ENCODE measurements at places on chromosomes 12 and 14.

DNA sequence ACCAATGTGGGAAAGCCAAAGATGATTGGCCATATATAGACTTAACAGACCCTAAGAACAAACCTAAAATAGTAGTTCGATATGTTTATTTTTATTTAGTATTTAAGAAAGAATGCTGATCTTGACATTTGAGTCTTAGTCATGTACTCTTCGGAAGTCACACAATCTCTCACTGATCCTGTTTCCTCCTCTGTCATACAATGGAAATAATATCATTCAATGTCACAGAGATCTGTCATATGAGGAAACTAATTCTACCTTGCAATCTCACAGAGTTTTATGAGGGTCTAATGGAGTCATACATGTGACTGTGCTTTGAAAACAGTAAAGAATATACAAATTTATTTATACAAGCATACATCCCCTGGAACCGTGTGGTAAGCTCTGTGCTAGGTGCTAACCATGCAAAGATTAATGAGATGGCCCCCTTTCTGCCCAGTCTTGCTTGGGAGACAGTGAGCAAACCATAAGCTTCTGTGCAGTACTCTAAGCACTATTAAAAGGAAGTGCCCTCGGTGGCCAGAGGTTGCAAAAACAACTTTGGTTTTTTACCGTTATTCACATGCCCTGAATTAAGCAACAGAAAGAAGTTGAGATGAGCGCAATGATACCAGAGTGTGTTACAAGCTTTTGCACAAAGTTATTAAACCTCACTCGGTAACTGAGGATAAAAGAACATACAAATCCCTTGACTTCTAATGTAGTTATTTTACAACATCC, 1.7 kb upstream of the LIN7A start:
- no peak for DNase-seq

GRCh38 chr12:32399370-32400113, at the start of gene FGD4:
FGD4 (plus strand) TSS chr12:32399558.
- DNase-seq = peak; percentile 9

DNA sequence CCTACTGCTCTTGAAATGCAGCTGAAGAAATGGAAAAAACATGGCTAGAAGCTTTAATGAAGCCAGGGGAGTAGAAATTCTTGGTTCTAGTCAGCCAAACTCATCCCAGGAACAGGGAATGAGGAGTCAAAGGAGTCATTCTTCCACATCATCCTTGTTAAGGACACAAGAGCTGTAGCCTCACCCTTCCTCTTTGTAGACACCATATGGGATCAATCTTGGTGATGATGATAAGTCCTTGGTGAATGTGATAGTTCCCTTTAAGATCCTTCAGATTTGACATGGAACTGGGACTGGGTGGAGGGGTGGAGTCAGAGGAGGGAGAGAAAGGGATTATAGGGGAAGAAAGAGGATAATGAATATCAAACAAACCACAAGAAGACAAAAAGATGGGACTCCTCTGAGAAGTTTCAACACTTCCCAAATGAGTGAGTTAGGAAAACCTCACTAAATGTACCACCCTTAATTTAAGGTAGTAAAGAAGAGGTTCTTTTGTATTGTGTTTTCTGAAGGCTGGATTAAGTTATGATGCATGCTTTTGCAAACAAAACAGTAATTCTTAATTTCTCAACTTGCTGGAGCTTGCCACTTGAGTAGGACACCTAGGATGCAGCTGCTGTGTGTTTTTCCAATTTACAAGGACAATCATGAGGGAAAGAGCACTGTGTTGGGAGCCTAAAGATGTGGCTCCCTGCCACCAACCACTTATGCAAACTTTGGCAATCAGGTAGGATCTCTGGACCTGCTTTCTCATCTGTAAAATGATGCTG, 104.0 kb downstream of the WIF1 start:
- DNase-seq = no peak

GRCh38 chr12:110475426-110475825, 6.8 kb downstream of the FAM216A start:
- DNase-seq = no peak

GRCh38 chr14:99134516-99135046, 137.4 kb downstream of the BCL11B start:
- DNase-seq = no peak

- DNase-seq = no peak
These were observed 1.2 kb downstream of the FLRT2 start for GRCh38 chr14:85531141-85531586.

GRCh38 chr12:24918596-24918995, 30.3 kb downstream of the BCAT1 start:
- DNase-seq = no peak

- no peak for DNase-seq
These were observed 26.2 kb upstream of the CLEC2D start for GRCh38 chr12:9643266-9643660.

DNA sequence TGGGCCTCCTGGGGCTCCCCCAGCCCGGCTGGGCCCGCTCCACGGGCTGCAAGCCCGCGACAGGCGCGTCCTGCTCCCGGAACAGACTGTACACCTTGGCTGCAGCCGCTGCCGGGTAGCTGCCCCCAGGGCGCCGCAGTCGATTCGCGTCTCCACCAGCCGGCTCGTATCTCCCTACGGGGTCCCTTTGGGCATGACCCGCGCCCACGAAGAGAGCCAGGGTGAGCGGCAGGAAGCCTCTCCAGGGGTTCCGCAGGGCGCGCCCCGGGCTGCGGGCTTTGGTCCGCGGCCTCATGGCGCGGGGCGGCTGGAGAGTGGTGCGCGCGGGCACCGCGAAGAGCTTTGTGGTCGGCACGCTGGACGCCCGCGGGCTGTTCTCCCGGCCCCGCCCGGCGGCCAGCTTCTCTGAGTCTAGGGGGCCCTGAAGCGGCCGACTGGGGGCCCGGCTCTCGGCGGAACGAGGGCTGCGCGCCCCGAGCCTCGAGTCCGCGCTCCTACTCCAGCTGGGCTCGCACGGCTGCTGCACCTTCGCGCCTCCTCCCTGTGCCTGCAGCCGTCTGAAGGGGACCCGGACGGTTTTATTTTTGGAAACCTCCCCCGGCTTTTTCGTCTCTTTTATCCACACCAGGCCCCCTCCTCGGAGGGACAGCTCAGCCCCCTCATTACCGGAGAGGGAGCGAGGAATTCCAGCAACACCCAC, at the start of gene LTBP2:
Gene LTBP2 (minus strand): TSS at position 588 of the 700 bp plus-strand sequence. CDS start 293 bp downstream, at position 295.
- no peak for DNase-seq

GRCh38 chr14:76784881-76785280, 23.6 kb downstream of the VASH1 start:
- DNase-seq = peak; percentile 29

GRCh38 chr12:4178424-4179170, 95.0 kb upstream of the CCND2 start:
- no peak for DNase-seq

DNA sequence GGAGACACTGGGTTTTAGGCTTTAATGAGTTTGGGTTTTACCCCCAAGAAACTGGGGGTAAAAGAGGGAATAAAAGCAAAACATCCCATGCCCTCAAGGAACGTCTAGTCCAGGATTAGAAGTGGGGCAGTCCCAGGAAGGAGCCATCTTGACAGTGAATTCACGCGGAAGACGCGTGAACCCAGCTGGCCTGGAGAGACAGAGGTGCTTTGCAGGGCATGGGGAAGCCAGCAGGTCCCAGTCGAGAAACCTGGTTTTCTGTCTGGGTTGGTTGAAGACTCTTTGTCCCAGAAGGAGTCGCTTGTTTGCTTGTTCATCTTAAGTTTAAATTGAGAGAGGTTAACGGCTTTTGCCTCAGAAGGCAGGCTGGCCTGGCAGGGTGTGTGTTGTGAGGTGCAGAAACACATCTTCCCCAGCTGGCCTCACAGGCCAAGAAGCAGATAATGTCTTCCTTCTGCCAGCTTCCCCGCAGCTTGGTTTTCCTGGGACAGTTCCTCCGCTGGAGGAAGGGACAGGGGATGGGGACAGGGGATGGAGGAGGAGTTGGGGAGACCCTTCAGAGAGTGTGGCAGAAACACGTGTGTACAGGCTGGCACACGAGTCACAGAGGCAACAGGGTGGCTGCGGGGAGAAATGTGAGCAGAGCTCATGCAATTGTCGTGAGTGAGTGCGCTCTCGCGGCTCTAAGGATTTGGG, 18.5 kb upstream of the CD9 start:
- no peak for DNase-seq

- DNase-seq = no peak
These were observed 13.5 kb upstream of the NRDE2 start for GRCh38 chr14:90345239-90345557.

DNA sequence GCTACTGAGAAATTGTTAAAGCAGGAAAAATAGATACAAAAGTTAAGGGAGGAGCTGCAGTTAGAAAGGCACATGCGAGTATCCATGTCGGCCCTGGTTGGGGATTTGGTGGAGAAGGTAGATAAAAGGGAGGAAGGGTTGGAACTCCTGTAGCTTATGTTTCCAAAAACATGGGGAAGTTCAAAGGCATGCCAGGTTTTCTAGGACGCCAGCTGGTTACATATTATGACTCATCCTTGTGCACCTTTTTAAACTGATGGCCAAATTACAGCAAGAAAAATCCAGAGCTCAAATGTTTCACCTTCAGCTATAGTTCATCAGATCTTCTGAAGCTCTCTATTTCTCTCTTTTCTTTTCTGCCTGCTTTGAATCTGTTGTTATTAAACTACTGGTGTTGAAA, 13.2 kb upstream of the MAP4K5 start:
- no peak for DNase-seq

GRCh38 chr12:118429688-118430383, 53.5 kb downstream of the SUDS3 start:
- DNase-seq = no peak

GRCh38 chr12:2957816-2958431, 1.3 kb upstream of the TEAD4 start:
- no peak for DNase-seq

DNA sequence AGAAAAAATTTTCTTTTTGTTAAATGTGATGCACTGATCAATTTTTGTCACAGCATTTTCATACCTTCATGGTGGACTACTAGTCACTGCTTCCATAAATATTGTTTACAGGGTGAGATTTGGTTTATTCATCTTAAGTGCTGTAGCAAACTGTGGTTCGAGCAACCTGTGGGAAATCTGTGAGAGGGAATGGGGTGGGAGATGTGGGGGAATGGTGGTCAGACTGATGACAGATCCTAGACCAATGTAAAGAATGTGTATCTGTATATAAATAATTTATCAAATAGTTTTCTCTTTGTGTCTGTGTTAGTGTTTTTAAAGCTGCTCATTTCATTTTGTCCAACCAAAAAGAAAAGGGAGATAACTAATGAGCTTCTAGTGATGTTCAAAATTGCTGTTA, 26.7 kb downstream of the CSRP2 start:
- no peak for DNase-seq

GRCh38 chr12:78115889-78116288, 285.2 kb downstream of the NAV3 start:
- DNase-seq = no peak

DNA sequence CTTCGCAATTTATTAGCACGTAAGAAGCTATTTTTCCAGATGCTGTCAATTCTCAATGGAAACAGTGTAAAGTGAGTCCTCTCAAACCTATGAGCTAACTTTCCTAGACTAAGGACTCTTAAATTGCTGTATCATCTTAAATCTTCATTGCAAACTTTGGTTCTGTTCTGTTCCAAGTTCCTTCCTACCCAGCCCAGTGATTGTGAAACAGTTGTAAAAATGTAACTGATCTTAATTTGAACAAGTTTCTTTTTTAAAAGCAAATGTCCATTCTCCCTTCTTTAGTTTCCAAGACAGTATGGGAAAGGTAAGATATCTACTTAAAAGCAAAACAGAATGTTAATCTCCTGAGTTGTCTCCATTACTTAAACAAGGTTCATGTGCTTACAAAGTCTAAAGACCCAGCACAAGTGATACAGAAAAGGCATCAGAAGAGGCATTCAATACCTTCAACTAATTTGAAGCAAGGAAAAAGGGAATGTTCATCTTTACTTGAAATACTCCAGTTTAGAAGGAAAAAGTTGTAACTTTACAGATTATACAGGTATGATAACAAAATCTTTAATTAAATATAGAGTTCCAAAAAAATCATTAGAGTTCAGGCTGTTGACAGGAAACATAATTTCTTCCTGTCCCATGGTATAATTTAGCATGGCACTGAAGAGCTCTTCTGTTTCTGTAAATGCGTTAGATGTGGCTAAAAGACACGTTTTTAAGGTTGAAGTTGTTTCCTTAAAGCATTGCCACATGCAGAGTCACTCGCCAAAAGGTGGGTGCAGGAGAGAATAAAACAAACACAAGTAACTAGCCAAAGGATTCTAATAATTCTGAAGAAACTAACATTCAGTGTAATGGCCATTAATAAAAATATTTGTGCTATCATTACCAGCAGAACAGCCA, 101.5 kb upstream of the USP15 start:
- no peak for DNase-seq

DNA sequence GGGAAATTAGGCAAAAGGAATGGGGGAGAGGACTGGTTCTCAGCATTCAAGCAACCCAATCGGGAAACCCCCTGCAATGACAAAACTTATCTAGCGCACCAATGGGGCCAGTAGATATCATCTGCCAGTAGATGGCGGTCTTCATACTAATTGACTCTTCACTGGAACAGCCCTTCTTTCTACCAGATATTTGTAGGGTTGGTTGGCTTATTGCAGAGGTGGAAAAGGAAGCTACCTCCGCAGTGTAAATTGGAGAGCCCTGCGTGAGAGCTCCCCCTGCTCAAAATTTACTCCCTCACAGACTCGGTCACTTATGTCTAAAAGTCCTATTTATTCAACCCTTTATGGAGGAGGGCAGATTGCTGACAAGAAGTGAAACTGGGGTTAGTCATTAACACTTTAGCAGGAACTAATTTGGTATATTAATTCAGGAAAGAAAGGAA, 166.1 kb upstream of the CCND2 start:
- DNase-seq = no peak

Measured in stimulated activated CD4-positive, alpha-beta T cell treated with anti-CD3 and anti-CD28 coated beads, Interleukin-1b, Interleukin-23, amount 100 ng/mL, for 1 hour (primary cell).